ENCODE measurements at places on chromosomes 3 and 15.
A peak's percentile ranks its signal among the peaks of the same experiment; 100 is the strongest.

DNA sequence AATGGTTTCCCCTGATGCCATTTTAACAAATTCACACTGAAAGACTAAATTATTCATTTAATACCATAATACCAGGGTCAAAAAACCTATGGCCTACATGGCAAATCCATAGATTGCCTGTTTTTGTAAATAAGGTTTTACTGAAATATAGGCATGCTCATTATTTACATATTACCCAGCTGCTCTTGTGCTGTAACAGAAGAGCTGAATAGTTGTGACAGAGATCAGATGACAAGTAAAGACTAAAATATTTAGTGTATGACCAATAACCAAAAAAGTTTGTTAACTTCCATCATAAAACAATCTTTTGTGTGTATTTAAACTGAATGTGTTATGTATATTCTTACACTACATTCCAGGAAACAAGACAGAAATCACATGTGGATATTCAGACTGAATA is 60.2 kb downstream of the DENND4A start:
- no peak for DNase-seq

GRCh38 chr3:51706788-51707731 is at the start of gene GRM2:
Gene GRM2, plus strand, starts transcription at chr3:51707068. Its CDS starts 1,916 bp downstream, at chr3:51708984.
- no peak for DNase-seq

DNA sequence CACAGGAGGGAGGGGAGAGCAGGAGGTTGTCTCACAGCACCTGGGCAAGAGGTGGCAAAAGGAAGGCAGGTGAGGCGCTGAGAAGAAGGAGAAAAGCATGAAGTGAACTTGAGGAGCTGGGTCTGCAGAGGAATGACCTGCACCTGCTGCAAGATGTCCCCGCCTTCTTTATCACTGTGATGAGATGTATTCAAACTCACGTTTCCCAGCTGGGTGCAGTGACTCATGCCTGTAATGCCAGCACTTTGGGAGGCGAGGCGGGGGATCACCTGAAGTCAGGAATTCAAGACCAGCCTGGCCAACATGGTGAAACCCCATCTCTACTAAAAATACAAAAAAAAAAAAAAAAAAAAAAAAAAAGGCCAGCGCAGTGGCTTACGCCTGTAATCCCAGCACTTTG is 22.2 kb upstream of the ZNF710 start:
- DNase-seq = no peak

DNA sequence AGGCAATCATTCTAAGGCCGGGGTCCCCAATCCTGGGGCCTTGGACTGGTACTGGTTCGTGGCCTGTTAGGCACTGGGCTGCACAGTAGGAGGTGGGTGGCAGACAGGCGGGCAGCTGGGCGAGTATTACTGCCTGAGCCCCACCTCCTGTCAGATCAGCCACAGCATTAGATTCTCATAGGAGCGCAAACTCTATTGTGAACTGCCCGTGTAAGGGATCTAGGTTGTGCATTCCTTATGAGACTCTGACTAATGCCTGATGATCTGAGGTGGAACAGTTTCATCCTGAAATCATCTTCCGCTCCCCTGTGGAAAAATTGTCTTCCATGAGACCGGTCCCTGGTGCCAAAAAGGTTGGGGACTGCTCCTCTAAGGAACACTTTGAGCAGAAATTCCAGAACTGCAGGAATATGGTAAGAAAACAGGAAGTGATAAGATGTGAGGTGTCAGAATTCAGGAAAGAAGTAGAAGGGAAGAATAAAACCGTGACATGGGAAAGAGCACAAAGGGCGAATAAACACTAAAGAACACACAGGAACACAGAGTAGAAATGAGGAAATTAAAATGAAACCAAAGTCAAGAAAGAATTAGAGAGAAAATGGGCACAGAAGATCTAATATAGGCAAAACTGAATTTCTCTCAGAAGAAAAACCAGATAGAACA is 57.6 kb downstream of the PDCD6IP start:
- no peak for DNase-seq

DNA sequence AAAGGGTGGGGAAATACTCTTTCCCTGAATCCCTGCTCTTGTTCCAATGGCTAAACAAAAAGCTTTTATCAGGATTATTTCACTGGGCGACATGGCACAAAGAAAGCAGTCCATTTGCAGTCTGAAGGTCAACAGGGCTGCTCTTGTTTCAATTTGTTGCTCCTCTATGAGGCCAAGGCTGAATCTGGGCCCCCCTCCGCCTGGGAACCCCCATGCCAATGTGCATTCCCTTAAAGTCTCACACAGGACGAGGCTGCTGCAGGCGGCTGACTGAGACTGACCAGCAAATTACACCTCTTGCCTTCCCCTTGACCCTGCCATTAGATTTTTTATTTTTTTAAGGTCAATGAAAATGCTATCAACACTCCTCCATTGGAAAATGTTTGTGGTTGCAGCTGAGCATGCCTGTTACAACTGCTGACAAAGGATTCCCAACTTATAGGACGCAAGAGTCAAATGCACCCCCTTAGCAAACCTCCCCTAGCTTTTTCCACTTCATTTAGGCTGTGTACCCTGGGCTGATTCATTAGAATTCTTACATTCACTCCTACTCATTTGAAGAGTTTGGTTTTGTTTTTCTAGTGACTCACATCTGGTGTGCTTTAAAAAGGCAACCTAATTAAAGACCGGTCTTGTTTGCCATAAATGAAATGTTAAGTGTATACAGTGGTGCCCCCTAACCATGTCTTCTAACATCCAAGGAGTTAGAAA is 60.8 kb upstream of the ARHGEF3 start:
- DNase-seq = peak; percentile 23

All from CD4-positive, alpha-beta T cell treated with Interleukin-15 for 4 hours (primary cell).